Tibial artery (tissue), 4 donors: ENCODE measurements at places on chromosomes 2 and 18.

- no peak for DNase-seq
These were observed 22.6 kb upstream of the TBC1D8 start for GRCh38 chr2:101173707-101174295.

DNA sequence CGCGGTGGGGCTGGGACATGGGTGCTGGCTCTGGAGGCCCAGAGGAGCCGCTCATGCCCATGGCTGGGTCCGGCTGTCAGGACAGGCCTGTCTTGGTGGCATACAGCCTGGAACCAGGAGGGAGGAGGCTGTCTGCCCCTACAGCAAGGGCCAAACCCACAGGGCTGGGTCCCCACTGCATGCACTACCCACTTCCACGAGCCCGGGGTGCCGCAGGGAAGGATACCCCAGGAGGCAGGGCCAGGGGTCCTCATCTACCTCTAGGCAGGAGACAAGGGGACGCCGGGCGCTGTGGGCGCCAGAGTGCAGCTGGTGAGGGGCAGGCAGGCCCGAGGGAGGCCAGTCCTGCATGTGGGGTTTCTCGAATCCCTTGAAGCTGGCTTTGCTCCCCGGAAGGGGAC is 95.1 kb upstream of the GPC1 start:
- no peak for DNase-seq

DNA sequence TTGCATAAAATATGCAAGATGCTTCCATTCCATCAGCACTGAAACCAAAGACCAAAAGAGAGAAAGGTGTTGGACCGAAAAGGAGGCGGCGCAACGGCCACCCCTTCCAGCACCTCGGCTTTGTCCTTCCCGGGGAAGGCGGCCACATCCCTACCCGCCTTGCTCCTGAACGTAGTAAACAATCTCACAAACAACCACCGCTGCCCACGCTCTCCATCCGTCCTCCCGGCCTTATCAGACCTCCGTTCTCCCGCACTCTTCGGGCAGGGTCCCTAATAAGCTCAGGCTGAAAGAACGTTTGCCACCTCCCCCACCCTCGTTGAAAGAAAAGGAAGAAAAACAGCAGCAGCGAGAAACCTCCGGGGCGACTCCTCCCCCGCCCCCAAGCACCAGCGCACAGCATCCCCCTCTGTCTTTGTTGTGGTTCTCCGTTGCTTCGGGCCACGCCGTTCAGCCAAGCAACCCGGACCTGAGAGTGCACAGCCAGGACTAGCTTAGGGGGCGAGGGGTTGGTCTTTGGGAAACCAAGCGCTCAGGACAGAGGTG is 4.4 kb downstream of the EVX2 start:
- DNase-seq, result no peak

DNA sequence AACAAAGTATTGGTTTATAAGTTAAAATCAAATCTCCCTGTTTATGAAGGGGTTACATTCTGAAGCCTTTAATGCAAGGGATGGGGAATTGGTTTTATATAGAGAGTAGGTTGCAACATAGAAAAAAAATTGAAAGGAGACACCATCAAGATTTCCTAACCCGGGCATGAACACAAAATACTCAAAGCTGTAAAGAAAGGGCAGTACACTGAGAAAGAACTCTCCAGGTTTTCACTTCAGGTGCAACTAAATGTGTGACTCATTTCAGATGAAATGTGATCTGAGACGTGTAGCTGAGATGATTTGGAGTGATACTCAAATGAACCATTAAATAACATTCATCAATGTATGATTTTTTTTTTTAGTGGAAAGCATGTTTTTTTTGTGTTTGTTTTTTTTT is 43.6 kb downstream of the SANBR start:
- no peak for DNase-seq

DNA sequence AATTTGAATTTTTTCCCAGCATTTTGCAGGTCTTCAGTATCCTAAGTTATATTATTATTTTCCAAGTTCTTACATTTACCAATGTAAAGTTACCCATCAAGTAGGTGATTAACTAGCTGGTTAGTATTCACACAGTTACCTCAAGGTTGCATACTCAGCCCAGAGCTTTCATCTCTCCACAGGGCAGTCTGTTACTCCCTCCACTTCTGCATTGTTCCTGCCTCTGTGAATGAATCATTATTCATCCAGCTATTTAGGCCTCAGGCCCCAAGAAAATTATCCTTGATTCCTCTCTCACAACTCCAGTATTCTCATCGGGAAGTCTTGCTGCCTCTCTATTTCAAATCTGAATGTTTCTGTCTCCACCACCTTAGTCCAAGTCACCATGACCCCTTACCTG is 92.2 kb downstream of the SMC6 start:
- DNase-seq, result no peak

DNA sequence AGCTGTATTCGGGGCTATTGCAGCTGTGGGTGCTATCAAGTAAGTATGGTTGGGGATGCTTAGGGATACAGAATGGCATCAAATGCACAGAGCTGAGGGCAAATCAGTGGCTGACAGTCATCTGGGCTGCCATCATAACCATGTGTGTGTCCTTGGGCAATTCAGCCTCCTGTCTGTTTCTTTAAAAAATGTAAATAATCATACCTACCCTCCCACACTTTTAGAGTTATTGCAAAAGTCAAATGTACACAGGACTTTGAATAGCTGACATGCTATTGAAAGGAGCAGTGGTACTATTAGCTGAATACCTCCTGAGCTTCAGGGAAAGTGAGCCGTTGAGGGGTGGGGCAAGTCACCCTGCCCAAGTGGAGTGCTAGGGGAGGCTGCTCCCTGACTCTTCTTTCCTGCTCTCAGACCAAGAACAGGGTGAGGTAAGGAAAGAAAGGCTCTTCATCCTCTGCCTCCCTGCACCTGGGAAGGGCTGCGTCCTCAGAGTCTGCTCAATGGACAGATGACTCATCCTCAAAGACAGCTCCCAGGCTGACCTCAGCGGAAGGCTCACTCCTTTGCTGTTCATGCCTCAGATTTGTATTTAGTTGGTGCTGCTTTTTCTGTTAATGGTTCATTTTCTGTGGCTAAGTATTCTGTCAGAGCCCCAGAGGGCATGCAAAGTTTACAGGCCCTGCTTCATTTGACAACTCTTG is 54.9 kb upstream of the BZW1 start:
- no peak for DNase-seq

- DNase-seq, result no peak
These were observed 103.4 kb downstream of the CCDC141 start for GRCh38 chr2:178946494-178946893.

DNA sequence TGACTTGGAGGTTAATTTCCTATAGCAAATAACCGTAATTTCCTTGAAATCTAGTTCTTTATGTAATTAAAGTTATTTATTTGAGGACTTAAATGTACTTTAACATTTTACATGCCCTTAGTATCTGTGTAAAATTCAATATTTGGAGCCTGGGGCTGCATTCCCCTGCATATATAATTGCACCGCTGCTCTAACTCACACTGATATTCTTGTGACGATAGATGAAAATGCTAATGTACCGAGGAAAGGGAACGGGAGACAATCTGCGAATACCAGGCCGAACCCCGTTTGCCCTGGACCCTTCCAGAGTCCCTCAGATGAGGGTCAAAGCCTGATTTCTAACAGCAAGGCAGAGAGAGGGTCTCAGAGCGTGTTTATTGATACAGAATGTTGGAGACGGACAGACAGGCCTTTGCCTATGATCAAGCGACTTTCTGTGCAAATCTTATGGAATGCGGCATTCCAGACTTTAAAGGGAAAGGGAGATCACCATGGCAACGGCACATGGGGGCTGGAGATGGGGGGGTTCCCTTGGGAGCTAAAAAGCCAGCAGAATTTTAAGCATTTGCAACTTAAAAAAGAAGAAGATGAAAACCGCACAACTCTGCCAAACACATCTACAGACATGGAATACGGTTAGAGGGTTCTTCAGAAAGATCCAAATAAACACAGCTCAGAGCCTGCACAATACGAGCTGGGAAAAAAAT is 57.6 kb upstream of the TWIST2 start:
- DNase-seq, result no peak

GRCh38 chr2:212282671-212283261 is 255.8 kb downstream of the ERBB4 start:
- DNase-seq, result no peak

DNA sequence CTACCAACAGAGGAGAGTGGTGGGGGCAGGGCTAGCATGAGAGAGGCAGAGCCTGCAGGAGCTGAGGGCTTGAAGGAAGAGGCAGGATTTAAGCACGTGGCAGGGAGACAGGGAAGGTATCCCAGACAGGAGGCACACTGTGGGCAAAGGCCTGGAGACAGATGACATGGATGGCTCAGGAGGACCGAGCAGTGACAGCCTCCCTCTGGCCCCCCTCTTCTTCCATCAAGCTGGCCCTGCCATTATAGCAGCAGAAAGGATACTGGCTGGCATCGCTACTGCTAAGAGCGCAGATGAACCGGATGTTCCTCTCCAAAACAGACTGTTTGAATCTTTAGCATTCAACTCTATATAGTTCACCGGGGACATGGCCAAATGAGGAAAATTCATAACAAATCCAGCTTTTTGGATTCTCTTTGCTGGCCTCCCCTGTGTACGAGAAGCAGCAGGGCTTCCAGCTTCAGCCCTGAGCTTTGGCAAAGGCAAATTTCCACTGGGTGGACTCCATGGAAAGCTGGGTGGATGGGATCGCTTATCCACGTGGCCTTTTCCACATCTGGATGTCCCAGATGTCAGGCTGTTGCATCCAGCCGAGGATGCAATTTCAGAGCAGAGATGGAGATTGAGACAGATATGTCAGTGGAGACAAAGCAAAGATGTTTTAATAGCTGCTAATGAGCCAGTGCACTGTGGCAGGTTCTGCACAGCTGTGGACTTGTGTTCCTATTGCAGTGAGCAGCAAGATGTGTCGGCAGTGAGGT is 36.2 kb downstream of the CAPN13 start:
- no peak for DNase-seq

- DNase-seq, result no peak
These were observed 33.4 kb upstream of the CLASP1 start for GRCh38 chr2:121682396-121683298.

DNA sequence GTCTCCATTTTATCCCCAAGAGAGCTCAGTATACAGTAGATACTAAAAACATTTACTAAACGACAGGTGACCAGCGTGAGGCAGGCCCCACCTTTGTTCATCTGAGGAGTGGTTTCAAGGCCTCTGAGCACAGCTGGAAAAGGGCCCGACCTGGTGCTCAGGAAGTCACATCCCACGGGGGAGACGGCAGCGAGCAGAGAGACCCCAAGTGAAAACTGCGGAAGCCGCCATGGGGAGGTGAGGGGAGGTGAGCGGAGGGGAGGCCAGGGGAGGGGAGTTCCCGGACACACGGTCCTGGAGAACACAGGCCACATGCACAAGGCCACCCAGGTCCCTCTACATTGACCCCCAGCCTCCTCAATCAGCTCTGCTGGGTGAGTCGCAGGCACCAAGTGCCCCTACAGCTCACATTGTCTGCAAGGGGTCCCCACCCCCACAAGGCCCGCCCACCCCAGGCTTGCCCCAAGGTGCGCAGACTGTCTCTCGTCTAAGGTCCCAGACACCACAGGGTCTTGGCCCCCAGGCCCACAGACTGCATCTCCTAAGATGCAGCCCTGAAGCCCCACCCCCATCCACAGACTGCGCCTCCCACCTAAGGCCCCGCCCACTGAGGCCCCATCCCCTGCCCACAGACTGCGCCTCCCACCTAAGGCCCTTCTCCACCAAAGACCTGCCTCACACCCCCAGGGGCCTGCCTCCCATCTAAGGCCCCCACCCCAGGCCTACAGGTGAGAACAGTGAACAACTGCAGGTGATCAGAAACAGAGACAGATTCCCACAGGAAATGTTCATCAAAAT is 19.1 kb downstream of the PARD6G start:
- DNase-seq, result no peak

GRCh38 chr2:7094231-7094741 is 177.1 kb downstream of the RNF144A start:
- DNase-seq, result no peak

DNA sequence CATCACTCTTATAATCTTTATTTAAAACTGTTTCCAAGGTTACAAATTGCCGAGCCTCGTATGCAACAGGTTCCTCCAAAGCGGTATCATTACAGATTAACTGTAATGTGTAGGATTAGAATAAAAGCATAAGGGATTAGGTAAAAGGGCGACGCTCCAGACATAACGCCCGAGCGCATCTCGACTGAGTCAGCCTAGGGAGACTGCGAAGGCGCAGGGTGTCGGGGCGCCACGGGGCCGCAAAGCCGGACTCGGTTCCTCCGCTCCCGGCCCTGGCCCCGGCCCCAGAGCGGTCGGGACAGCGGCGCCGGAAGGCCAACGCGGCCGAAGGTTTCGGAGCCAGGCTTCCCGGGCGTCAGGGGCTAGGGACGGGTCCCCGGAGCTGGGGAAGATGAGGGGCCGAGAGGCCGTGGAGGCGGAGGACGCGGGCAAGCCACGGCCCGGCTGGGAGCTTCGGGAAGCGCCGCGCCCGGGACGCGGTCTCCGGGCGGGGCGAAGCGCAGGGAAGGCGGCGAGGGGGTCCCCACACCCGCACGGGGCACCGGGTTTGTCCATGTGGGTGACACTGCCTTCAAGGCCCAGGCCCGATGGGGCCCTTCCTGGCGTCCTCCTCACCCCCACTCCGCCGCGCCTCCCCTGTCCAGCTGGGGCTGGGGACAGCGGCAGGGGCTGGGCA is 12.9 kb upstream of the SIX3 start:
- no peak for DNase-seq

DNA sequence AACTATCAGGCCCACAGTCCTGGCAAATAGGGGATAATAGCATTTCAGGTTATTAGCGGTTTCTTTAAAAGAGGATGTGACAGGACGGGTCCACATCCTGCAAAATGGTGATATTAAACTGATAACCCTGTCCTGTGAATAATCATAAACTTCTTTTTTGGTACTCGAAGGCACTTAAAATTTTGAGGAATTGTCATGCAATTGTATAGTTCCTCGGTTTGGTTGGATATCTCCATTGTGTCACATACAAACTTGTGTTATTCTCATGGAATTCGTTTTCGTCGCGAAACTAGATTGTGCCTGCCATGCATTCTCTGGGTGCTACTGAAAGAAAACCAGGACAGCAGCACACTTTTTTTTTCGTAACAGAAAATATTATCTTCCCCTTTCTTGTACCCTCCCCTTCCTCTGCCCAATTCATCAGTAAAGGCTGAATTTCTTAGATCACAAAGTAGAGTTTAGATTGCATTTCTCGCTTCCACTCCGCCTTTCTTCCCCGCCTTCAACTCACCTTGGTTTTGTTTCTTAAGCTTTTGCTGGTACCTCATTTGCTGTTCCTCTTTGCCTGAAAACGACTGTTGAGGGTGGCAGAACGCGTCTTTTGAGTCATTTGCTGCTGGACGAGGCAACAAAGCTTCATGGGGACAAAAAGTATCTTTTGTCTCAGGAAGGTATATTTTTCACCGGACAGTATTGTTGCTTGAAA is 1.3 kb downstream of the CERS6 start:
- DNase-seq, result no peak

- no peak for DNase-seq
These were observed 179.0 kb downstream of the LPIN1 start for GRCh38 chr2:11925295-11926066.

- no peak for DNase-seq
These were observed 92.5 kb upstream of the SLC35G4 start for GRCh38 chr18:11516751-11517503.
